NCI-H524 treated with DMSO at 0.1 percent for 48 hours (cell line): ENCODE measurements at places on chromosomes 6 and 20.

DNA sequence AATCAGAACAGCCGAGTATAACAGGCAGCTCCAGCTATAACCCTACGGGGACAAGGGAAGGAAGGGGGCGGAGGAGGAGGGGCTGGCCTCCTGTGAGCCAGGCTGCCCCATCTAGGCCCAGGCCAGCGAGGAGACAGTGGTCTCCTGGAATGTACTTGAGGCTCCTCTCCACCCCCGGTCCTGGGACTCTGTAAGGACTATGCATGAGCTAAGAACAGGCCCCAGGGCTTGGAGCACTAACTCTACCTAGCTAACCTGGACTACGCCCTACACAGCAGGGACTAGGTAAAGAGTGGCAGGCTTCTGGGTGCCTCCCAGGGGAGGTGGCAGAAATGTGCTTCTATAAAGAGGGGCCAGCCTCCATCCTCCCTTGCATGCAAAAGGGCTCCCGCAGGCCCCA, 8.9 kb downstream of the KCNK15 start:
- no peak for DNase-seq

DNA sequence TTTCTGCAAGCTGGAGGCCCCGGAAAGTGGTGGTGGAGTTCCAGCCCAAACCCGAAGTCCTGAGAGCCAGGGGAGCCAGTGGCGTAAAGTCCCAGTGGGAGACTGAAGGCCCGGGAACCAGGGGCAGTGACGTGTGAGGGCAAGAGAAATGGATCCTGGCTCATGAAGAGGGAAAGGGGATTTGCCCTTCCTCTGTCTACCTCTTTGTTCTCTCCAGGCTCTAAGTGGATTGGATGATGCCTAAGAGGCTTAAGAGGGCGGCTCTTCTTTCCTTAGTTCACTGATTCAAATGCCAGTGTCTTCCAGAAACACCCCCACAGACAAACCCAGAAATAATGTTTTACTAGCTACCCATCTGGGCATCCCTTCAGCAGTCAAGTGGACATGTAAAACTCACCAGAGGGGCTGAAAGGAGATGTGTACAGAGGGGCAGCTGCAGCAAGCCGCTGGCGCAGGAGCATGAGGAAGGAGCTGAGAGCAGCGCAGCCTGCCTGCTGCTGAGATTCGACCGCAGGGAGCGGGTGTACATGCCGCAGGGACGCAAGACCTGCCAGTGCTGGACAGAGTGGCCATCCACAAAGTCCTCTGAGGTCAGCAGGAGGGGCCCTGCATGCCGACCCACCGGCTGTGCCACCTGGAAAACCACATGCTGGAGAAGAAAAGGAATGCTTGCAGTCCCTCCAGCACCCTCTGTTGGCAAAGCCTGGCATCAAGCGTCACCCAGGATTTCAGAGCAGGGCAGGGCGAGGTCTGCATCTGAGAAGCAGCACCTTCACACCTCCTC, 29.5 kb downstream of the CDYL start:
- peak; percentile 97 for DNase-seq

GRCh38 chr6:19394051-19394450, 443.1 kb upstream of the ID4 start:
- no peak for DNase-seq

- DNase-seq: no peak
These were observed 143.2 kb upstream of the SNX9 start for GRCh38 chr6:157679605-157680580.

DNA sequence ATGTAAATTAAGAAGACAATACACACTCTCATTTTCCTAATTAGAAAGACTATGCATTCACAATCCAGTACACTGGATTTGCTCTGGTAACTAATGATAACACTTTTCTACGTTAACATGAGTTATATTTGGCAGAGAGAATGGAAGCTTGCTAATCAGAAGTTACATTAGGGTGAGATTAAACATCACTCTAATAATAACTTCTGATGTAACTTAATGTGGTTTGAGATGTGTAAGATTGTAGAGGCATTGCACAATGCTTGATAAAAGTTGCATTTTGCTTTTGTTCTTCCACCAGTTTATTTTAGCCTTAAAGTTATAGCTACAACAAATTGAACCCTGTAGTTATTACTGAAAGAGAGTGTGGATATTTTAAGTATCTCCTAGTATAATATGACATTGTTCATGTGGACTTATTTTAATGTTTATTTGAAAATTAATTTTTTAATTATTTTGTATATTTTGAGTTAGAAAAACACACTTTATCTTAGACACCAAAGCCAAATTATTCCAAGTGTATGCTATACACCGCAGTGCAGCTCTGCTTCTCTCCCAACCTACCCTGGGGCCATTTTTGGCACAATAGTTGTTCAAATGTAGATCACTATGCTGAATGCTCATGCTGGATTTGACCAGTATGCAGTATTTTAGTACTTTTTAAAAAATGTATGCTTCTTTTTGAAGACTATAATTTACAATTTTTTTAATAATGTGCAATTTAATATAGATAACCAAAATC, 143.2 kb downstream of the SLC16A10 start:
- DNase-seq: no peak

- no peak for DNase-seq
These were observed 17.0 kb upstream of the HLA-A start for GRCh38 chr6:29925321-29925720.

DNA sequence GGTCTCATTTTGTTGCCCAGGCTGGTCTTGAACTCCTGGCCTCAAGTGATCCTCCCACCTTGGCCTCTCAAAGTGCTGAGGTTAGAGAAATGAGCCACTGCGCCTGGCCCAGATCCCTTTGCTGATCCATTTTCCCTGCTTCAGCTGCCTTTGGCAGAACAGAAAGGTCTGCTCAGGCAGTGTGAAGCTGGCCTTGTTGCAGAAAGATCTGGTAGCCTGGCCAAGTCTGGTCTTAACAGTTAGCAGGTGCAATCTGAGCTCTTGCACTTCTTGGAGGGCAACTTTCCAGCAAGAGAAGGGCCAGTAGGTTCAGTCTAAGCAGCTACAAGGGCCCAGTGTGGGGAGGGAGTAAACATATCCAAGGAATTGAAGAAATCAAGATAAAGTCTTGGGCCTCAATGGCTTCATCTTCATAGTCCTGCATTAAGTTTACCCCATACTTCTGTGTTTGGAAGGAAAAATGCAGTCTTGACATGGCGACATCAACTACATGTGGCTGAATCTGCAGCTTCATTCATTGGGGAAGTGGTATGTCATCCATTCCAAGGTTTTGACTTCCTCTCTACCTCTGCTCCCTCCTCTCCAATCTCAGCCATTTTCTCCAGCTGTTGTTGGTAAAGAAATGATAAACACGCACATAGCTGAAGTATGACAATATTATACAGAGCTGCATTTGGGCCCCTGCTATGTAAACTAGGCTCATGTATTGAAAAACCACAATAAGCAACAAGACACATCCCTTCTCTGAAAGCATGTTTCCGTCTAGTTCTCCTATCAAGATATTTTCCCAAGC, 39.0 kb upstream of the NEDD9 start:
- no peak for DNase-seq

GRCh38 chr6:34051331-34051919, 94.5 kb downstream of the GRM4 start:
- DNase-seq: no peak

- DNase-seq: no peak
These were observed 93.3 kb upstream of the SIRPA start for GRCh38 chr20:1801929-1802306.

GRCh38 chr6:118122161-118122725, 215.2 kb downstream of the SLC35F1 start:
- DNase-seq: no peak

DNA sequence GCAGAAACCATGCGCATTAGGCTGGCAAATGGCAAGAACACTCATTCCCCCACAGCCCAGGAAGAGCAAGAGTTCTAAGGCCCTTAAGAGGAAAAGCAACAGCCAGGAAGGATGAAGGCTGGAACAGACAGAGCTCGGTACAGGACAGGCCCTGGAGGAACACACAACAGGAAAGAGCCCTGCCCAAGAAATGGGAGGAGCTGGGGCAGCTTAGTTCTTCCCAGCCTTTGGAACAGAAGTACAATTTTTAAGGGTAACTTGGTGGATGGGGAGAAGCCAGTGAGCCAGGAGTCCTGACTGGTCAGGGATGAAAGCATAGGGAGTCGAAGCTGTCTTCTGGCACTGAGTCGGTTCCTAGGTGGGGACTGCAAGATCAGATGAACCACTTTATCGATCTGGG, 32.4 kb downstream of the OR2B2 start:
- DNase-seq: no peak
